Stimulated activated CD8-positive, alpha-beta memory T cell treated with anti-CD3 and anti-CD28 coated beads, Interleukin-12 subunit alpha, Interleukin-12 subunit beta, amount 100 ng/mL, for 4 hours (primary cell): ENCODE measurements at places on chromosomes 11 and 22.

DNA sequence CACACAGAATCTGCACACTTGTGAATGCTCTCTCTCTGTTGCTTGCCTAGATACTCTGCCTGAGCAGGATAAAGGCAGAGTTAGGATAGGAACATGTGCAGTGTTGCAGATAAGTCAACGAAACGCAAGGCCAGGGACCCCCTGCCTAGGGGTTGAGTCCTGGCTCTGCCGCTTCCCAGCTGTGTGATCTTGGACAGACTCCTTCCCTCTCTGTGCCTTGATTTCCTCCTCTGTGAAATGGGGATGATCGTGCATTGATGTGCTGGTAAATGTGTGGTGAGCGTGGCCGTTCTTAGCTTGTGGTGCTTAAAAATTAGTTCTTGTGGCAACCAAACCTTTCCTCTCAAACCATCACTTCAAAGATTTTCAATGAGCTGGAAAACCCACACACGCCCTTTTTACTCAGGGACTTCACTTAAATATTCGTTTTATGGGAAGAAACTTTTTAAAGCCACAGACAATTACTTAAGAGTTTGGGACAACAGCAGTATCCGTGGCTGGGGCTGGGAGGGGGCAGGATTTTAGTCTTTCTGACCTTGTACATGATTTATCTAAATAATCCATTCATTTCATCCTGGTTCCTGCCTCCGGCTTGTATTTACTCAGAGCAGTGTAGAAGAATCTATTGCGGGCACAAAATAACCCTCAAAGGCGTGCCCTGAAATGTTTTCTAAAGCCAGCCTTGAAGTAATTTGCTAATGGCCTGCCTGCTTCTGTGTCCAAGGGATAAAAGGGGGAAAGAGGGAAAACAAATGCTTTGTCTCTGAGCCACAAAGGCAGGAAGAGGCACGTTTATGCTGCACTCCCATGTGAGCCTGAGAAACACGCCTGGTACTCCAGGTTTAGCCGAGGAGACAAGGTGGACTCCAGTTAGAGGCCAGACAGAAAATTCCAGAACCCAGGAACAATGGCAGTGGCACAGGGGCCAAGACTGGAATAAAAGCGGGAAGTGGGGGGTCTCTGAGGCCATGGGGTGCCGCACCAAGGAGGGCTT, 85.0 kb upstream of the CRYBB3 start:
- no peak for DNase-seq

DNA sequence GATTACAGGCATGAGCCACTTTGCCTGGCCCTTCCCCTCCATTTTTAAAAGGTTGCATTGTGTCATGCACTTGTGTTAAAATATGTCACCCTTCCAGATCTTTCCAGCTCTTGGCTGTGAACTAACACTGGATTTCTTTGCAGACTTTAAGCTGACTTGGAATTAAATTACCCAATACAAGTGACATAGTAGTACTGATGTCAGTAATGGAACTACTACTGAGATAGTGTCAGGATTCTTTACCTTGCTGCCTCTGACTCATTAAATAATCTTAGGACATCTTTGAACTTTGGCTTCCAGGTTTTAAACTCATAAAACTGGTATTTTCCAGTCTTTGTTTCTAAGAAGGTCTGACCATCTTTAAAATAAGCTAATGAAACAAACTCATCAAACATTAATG, 51.8 kb upstream of the OR4B1 start:
- no peak for DNase-seq

DNA sequence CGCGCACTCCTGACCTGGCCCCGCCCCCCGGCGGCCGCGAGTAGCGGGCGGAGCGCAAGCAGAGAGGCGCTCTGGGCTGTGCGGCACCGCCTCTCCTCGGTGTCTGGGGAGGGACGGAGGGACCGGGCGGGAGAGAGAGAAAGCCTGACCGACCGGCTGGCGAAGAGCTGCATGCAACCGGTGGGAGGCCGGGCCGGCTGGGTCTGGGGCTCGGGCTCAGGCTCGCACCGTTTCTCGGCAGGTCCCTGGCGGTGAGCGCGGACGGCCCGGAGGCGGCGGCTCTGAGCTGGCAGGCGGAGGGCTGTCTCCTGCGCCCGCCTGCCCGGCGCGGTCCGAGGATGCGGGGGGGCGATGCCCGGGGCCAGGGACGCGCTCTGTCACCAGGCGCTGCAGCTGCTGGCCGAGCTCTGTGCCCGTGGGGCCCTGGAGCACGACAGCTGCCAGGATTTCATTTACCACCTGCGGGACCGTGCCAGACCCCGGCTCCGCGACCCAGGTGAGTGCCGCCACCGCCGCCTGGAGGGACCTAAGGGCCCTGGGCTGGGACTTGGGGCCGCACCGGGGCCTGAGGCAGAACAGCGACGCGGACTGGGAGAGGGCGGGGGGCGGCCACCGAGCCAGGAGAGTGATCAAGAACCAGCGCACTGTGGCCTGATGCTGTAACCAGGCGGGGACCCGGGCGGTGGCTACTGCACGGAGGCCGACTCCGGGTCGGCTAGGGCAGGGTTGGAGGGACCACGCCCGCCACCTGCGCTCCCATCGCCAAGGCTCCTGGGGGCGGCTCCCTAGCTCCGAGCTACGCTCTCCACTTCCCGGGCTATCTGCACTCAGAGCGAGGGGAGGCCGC, at the start of gene SYT9:
SYT9 (plus strand) TSS at position 69 of the 847 bp plus-strand sequence; CDS start at position 352, 283 bp downstream.
- no peak for DNase-seq

GRCh38 chr11:3675971-3676370, 4.8 kb upstream of the CHRNA10 start:
- DNase-seq, result no peak

DNA sequence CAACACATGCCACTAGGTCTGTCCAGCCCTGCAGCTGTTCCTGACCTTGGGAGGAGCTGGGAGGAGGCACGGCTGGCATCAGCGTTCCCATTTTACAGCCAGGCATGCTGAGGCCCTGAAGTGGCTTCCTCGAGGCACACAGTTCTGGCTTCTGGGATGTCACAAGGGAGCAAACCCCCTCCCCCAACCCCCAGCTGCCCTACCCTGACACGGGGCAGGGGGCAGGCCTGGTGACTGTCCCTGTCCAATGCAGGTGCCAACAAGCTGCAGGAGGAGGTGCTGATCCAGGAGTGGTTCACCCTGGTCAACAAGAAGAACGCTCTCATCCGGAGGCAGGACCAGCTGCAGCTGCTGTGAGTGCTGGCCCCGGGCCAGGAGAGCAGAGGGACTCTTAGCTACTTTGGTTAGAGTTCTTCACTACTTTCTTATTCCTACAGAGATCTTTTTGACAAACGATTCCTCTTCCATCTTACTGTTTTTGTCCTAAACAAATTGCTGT, 5.3 kb downstream of the KCNK7 start:
- no peak for DNase-seq

- DNase-seq, result no peak
Measured at GRCh38 chr22:48944751-48945620, 882.7 kb downstream of the BRD1 start.

DNA sequence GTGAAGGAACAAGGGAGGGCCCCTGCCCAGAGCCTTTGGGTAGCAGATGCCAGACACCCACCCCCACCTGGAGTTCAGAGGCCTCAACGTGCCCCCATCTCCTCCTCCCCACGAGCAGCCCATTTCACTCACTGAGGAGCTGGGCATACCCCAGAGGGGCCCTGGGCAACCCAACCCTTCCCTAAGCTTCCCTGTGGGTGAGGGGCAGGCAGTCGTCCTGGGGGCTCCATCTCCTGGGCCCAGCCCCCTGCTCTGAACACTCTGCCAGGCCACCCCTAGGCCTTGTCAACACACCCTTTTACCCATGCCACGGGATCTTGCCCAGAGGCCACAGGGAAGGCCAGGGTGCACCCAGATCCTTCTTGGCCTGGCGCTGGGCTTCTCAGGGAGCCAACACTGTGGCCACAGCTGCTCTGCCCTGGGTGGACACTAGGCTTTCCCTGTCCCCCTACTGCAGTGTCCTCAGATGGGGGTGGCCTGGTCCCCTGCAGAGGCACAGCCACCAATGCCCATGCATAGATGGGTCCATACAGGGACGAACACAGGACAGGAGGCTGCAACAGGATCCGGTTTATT, 3.4 kb downstream of the SLC25A1 start:
- no peak for DNase-seq

DNA sequence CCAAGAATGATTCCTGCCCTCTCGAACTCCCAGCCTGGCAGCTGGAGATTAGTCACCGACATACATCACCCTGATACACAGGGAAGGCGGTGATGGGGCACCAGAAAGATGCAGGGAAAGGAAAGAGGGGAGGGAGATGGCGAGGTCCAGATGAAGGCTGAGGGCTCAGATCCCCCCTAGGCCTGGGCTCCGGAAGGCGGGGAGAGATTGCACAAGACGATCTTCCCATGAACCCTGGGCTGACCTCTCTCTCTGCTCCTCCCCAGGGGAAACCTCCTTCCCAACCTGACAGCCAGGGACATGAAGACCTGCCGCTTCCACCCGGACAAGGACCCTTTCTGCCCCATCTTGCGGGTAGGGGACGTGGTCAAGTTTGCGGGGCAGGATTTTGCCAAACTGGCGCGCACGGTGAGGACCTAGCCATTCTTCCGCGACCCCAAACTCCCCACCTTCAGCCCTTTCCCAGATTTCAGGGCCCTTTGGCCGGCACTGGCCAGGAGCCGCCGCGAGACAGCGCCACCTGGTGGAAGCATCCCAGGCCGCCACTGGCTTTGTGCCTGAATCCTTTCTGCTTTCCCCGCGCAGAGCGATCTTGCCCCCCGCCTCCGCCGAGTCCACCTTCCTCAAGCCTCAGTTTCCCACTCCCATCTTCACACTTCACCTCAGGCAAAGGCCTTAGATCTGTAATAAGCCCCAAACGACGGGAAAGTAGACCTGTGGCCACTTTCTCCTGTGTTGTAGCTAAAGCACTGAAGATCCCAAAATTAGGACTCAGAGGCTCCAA, 11.5 kb downstream of the P2RX3 start:
- peak; percentile 34 for DNase-seq

DNA sequence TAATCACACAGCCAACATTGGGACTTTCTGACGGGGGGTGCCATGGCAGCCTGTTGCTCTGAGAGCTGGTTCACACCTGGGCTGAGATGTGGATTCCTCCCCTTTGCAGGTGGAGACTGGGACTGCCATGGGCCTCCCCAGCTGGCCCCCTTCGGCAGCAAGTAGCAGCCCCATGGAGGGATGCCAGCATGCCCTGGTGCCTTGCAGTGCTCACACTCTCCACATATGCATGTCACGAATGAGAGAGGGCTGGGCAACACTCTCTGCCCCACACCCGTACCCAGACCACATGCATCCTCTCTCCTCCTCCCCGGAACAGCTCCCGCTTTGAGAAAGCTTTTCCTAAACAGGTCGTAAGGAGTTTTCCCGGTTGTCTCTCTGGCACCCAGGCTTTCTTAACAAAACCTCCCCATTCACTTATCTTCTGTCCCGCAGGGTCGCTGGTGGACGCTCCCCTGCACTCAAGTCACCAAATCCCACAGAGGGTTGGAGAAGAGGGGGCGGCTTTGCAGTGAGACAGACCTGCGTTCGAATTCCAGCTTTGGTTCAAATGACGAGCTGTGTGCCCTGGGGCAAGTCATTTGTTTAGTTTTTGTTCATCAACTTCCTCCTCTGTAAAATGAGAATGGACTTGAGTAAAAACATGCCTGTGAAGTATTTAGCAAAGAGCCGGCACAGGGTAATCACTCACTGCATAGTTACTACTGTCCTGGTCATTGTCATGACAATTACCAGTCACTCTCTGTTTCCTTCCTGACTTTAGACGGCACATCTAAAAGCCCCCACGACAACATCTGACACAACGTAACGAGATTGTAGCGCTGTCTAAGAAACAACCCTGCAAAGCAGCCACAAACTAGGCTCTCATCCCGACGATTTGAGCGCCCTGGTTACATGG, 231.3 kb upstream of the B3GAT1 start:
- no peak for DNase-seq

DNA sequence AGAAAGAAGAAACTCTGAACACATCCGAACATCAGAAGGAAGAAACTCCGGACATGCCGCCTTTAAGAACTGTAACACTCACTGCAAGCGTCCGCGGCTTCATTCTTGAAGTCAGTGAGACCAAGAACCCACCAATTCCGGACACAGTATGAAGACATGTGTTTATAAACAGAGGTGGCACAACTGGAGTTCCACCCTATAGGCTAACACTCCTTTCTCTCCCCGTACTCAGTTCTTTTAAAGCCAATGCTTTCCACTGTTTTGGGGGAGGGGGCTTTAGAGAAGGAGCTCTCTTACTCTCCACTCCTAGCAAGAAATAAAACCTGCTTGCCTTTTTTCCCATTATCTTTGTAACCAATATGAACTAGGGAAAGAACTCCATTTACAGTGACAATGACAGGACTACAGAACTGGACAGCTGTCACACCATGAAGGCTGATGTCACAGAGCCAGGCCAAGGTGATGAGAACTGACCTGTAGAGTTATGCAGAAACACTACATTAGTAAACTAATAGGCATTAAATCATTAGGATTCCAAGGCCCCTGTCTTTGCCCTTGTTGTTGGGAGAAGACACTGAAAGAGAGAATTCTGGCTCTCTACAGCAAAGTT, 733 bp downstream of the TRIM5 start:
- no peak for DNase-seq

- no peak for DNase-seq
Measured at GRCh38 chr11:119525180-119525866, 102.4 kb upstream of the THY1 start.

GRCh38 chr11:106818443-106818842, 199.8 kb downstream of the GUCY1A2 start:
- no peak for DNase-seq
